Myocyte (in vitro differentiated cells): ENCODE measurements at places on chromosomes 6 and 20. TPM values are rescaled to one million over a fixed set of nuclear protein-coding genes. Genes with fewer than 3 reads are reported as not detected.

DNA sequence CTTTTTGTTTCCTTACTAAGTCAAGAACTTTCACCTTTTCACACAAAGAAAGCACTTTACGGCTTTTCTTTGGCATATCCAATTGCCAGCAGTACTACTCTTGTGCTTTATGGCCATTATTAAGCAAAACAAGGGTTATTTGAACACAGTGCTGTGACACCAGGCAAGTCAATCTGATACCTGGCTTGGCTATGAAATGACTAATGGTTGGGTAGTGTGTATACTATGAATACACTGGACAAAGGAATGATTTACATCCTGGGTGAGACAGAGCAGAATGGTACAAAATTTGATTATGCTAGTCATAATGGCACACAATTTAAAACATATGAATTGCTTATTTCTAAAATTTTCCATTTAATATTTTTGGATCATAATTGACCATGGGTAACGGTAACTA is 22.1 kb upstream of the ADGRF1 start:
- no peak for DNase-seq

GRCh38 chr20:46970937-46971630 is 76.4 kb downstream of the EYA2 start:
- DNase-seq: no peak

DNA sequence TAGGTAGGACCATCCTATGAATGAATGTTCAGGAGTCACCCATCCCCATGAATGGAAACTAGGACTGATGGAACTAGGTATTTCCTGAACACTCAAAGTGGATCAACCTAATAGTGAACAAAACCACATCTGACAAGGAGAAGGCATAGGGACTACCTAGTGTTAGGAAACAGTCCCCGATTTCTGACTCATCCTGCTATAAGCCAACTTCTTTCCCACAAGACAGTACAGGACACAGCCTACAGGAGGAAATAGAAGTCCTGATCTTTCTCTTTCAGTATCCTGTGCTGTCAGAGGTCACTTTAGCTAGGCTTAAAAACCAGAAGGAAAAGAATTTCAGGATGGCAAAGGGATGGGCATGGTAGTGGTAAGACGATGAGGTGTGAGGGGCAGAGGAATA is 19.5 kb upstream of the GMDS start:
- no peak for DNase-seq

The GLP1R gene
- 0.03 TPM in 1 of 2 replicates, not detected in the other for total RNA-seq

The CST2 gene
- not detected in 2 replicates for total RNA-seq

The DYNLT2 gene
- total RNA-seq: 3.0 and 3.1 TPM in 2 replicates

DNA sequence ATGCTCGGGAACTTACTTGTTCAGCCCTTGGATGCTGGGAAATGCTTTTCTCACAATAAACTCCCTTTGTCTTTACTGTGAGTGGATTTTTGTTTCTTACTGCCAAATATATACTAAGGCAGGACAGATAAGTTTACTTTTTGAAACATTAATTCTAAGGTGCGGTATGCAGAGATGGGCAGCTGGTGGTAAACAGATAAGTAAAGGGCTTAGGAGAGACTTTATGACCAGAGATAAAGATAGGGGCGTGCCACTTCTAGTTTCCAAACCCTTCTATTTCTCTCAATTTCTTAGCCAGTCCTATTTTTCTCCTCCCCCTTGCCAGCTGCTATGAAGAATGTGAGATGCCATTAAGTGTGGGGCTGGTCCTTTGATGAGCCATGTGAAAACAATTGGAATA is 16.3 kb downstream of the SAMD3 start:
- peak; percentile 3 for DNase-seq

- DNase-seq: no peak
These were observed 147.4 kb downstream of the ALDH8A1 start for GRCh38 chr6:134802426-134803058.

- DNase-seq: no peak
These were observed 8.1 kb downstream of the TLDC2 start for GRCh38 chr20:36883977-36884535.

DNA sequence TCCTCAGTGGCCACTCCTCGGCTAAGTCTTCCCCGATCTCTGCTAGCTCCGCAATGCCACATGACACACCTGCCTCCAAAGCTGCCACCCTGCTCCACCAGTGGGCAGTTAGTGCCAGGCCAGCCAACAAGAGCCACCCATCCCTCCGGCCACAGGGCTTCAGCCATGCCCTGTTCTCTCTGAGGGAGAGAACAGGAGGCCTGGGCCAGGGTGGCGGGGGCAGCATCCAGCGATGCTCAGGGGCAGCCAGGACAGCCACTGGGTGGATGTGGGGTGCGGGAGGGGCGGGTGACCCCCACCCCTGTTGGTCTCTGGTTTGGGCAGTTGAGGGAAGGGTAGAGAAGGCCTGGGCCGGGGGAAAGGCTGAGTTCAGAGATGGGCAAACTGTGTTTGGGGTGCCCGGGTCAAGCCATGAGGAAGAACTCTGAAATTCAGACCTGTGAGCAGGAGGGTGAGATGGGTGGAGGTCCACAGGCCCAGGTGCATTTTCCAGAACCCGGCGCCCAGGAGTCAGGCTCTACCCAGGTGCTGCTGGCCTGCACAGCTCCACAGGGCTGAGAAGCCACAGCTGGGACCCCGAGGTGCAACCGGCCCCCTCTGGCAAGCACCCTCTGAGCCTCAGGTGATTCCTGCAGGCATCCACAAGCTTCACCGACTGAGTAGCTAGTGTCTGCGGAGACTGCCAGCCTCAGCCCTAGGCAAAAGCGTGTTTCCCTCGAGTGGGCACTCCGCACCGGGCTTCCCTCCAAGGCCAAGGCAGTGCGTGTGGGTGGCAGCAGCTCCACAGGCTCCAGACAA is 91.1 kb downstream of the SULF2 start:
- no peak for DNase-seq

DNA sequence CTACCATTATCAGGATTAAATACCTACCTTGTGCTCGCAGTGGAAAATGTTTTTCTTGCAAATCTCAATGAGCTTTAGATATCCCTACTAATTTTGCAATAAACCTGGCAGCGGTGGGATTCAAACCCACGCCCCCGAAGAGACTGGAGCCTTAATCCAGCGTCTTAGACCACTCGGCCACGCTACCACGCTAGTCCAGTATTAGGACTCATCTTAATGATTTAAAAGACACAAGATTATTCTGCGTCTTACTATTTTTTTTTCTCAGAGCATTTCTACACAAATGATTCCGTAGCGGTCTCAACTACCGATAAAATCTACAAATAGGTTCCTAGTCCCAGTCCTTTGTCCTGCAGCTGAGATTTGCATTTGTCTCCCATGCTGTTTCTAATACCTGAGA is 35.2 kb upstream of the ZSCAN23 start:
- DNase-seq: no peak

The HUS1B gene
- total RNA-seq: 0.36 TPM in 1 of 2 replicates, not detected in the other

GRCh38 chr6:168468045-168468444 is 27.1 kb downstream of the SMOC2 start:
- no peak for DNase-seq

DNA sequence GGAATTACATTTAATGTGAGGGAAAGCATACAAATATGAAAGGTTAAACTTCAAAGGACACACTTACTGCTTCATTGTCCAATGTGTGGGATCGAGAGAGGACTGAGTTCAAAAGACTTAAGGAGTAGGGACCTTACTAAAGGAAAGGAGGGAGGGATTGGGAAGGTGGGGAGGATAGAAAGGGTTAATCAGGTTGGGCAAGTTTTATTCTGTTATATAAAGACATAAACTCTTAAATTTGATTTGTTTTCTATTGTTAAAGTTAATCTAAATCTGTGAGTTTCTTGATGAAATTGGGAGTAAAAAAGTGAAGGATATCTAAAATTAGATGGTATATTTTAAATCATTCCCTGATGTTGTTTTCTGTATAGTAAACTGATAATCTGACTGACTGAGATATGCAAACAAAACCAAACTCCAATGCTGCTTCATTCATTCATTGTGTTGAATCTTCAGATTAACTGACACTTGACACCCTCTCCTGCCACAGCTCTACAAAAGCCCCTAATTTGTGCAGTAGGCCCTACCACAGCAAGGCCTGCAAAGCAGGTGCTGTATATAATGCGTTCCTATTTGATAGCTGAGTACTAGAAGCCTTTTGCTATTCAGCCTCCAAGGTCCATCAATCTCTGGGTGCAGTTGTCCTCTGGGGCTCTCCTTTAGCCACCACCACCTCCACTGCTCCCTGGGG is 1.3 kb upstream of the UBE2J1 start:
- DNase-seq: no peak

The GTF2H4 gene
- 5.5 and 7.3 TPM in 2 replicates for total RNA-seq

The WFDC12 gene
- total RNA-seq: not detected in 2 replicates

The C20orf204 gene
- 0.45 and 0.47 TPM in 2 replicates for total RNA-seq

- DNase-seq: no peak
These were observed 368.1 kb downstream of the PKHD1 start for GRCh38 chr6:51719297-51719696.

The CALHM5 gene
- 5.0 and 5.4 TPM in 2 replicates for total RNA-seq

The NECAB3 gene
- total RNA-seq: 186 and 221 TPM in 2 replicates

DNA sequence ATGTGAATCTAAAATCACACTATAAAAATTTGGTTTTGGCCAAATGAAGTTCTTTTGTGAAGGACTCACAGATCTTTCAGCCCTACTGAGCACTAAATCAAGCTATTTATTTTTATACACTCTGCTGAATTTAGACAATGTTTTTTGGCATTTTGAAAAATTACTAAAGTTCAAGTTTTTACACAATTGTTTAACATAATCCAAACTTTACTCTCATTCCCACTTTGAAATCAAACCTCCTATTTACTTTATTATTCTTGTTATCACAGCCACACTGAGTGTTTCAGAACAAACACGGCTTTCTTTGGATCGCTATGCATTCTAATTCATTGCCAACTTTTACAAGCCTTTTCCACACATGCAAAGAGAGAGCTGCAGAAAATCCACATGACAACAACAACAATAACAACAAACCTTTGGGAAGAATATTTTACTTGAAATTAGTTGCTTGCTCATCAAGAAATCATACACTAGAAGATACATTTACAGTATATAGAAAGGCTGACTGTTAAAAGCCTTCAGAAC is 49.1 kb upstream of the TMEM30A start:
- no peak for DNase-seq

DNA sequence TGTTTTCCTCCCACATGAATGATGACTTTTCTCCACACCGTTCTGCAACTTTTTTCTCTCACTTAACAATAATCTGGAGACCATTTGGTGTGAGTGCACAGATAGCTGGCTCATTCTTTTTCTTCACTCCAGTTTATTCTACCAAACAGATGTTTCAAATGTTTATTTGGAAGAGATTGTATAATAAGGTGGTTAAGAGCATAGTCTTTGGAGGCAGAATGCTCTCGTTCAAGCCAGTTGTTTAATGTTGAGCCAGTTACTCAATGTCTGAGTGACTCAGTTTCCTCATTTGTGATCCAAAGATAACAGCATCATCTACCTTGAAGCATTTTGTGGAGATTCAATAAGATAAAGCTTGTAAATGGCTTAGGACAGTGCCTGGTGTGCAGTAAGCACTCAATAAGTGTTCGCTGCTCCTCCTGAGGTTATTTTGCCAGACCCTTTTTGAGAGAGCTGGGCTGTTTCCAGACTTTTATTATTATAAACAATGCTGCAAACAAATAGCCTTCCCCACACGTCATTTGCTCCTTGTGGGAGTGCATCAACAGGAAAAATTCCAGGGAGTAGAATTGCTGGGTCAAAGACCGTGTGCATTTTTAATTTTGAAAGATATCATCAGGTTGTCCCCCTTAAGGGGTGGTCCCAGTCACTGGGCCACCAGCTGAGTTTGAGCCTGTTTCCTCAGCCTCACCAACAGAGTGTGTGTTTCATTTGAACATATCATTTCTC is 70.6 kb downstream of the VEGFA start:
- no peak for DNase-seq

- peak; percentile 76 for DNase-seq
These were observed 395.4 kb downstream of the SAMD5 start for GRCh38 chr6:147903931-147904330.

DNA sequence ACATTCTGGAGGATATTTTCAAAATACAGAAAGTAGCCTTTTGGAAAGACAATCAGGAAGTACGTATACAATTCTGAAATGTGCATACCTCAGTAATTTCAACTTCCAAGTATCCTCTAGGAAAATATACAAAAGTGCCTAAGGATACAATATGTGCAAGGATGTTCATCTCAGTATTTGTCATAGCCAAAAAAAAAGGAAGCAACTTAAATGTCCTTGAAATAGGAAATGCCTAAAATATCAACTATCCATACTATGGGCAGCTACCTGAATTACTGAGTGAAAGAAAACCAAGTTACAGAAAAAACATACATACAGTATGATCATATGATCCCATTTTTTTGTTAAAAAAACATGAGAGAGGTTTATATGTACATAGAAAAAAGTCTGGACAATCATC is 1.5 kb downstream of the PPIL1 start:
- DNase-seq: no peak

- DNase-seq: peak; percentile 84
These were observed at the start of gene NCOA7 for GRCh38 chr6:125790358-125791150. TSS of gene NCOA7 (plus strand) at chr6:125790960. CDS start at chr6:125815355, 24,395 bp downstream.

The LRRN4 gene
- not detected in 2 replicates for total RNA-seq

- DNase-seq: no peak
These were observed 30.9 kb downstream of the TOX2 start for GRCh38 chr20:43945391-43946205.

The KCNK16 gene
- total RNA-seq: not detected in 2 replicates

The COL9A3 gene
- 0.05 TPM in 1 of 2 replicates, not detected in the other for total RNA-seq

The MEI4 gene
- total RNA-seq: not detected in 2 replicates

DNA sequence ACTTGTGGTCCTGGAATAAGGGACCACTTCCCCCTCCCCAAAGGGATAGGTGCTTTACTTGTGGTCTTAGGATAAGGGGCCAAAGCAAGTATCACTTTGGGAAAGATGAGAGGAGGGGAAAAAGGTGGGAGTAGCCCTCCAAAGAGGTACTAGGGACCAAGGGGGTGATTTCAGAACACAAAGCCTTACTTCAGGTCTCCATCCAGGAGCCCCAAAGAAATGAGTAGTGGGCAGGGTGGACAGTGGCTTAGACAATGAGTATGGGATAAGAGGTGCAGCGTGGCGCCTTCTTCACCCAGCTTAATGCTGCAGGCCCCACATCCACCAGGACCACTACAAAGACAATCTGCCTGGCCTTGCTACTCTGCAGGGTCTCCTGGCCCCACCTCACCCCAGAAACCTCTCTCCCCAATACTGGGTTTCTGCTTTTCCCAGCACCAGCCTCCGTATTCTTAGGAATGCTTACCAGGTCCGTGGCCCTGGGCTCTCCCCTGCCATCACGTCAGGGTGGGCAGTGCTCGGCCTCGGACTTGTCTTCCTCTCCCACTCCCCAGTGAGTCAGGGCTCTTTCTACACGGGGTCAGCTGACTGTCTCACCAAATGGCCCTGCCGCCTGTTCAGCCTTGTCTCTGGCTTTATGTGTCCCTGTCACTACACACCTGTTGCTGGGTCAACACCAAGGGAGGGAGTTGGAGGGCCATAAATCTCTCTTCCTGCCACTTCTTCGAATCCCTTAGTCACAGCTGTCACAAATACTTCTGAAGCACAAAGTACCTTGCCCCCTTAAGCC is 3.1 kb downstream of the NNAT start:
- peak; percentile 99 for DNase-seq

The COL21A1 gene
- total RNA-seq: 3.3 and 35.3 TPM in 2 replicates

- no peak for DNase-seq
These were observed 99.3 kb upstream of the VSTM2L start for GRCh38 chr20:37803438-37804307.

GRCh38 chr6:154710689-154711088 is 22.5 kb upstream of the SCAF8 start:
- no peak for DNase-seq

- DNase-seq: no peak
These were observed 86.8 kb downstream of the RPP40 start for GRCh38 chr6:4916954-4917561.
